Smooth muscle cell of the brain vasculature (primary cell): ENCODE measurements at places on chromosomes 2 and 18.

DNA sequence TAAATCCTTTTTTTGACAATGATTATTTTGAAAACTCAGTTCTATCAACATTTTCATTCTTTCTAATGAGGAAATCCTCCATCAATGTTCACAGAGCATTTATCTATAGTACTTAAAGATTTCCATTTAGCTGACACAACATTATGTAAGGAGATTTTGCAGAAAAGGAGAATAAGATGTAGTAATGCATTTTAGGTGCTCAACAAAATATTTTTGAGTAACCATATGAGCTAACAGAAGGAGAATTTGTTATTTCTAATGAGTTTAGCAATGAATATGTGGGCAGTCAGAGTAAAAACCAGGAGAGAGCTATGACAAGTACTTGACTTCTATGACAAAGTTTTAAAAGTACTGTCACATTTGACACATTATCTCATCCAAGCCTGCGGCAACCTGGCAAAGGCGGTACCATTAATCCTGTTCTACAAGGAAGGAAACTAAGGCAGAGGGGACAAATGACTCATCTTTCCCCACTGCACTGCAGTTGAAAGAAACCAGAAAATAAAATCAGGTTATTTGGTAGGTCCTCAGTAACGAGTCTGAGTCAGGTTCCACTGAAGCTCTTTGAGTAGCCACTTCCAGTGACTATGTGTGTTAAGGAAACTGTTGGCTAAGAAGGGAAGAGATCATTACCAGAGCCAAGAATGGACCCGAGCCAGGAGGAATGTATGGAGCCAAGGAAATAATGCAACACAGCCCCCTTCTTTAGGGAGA lies 134.1 kb upstream of the ITGB6 start:
- DNase-seq = no peak

- DNase-seq = no peak
These were observed 129.2 kb upstream of the MEIS1 start for GRCh38 chr2:66305718-66306117.

GRCh38 chr2:212730994-212731393 lies 192.4 kb upstream of the ERBB4 start:
- no peak for DNase-seq

GRCh38 chr2:104472076-104472475 lies 381.8 kb upstream of the POU3F3 start:
- no peak for DNase-seq

DNA sequence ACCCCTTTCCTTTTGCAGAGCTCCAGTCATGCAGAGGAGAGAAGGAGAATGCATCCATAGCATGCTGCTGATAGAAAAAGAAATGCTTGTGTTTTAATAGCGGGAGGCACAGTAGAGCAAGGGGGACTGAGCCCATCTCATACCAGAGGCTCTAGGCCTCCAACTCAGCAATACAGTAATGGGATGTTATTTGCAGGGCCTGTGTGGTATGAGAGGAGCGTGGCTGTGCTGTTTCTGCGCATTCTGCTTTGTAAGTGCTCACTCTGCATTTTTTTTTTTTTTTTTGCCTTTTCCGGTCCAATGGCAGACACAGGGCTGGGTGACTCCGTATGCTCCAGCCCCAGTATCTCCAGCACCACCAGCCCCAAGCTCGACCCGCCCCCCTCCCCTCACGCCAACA lies 200.0 kb downstream of the GBX2 start:
- no peak for DNase-seq
